ENCODE measurements at places on chromosomes 11 and 22.
A peak's percentile ranks its signal among the peaks of the same experiment; 100 is the strongest.

- no peak for DNase-seq
Observed at GRCh38 chr22:19579880-19580279, 55.7 kb upstream of the CLDN5 start.

DNA sequence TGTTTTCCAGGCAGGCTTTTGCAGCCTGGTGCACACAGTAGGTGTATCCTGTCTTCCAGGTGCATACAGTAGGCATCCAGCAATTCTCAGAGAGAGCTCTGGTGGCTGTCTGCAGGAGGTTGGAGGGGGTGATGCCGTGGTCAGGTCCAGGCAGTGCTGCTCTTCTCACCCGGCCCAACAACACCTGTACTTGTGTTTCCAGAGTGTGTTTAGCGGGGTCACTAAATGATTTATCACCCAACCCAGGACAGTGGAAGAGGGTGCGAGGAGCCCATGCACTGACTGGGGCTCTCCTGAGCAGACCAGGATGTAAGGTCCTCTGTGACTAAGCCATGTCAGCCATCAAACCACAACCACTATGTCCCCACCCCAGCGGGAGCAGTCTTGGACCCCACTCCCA lies 18.6 kb upstream of the FGF3 start:
- no peak for DNase-seq

GRCh38 chr11:38278457-38279141 lies 1680.6 kb upstream of the RAG2 start:
- no peak for DNase-seq

- no peak for DNase-seq
Observed at GRCh38 chr22:50343541-50343935, 411 bp downstream of the PPP6R2 start.

DNA sequence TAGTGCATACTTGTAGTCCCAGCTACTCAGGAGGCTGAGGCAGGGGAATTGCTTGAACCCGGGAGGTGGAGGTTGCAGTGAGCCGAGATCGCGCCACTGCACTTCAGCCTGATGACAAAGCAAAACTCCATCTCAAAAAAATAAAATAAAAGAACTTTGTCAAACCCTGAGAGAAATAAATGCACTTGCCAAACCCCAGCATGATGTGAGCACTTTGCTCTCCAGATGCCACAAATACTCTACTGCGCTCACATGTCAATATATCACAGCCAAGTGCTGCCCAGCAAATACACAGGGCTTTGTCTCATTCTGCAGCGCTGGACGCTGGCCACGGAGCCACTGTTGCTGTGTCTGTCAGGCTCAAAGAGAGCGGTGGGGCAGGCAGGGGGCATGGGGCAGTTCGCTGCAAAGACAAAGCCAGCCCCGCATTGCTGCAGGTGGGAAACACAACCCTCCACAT lies 45.1 kb downstream of the AHNAK start:
- DNase-seq: no peak

DNA sequence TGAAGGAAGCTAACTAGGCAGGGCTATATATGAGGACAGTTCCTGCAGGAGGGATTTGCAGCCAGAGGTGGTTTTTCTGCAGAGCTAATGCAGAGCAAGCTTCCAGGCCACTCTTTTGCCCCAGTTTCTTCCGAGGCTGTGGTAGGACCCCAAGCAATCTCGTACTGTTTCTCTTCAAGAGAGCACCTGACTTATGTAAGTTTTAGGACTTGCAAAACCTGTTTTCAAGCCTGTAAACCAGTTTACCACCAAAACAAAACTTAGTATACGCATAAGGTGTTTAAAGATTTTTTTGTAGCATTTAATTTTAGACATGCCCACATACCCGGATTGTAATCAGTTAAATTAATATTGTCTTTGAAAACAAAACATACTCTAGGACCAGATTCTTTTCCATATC lies 7.7 kb upstream of the APLP2 start:
- DNase-seq: no peak

GRCh38 chr11:58656348-58656747 lies 33.9 kb downstream of the CNTF start:
- no peak for DNase-seq

DNA sequence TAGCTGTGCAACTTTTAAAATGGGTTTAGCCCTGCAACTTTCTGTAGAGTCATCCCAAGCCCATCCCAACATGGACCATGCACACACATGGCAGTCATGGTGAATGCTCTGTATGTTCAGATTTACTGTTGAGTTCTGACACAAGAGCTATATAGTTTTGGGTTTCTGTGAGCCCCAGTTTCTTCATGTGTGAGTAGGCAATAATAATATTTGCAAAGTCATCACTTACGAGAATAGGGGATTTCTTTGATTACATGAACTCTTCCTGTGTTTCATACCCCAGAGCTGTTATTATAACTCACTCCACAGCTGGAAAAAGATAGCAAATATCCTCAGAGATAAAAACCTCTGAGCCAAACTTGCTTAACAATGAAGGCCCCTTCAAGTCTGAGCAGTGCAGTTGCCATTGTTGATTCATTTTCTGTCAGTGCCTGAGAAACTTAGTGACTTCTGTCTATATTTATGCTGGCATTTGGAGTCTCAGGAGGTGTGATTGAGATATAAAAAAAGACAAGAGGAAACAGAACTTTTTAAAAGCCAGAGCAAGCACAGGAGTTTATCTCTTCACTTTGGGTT lies 767.9 kb upstream of the API5 start:
- DNase-seq: no peak

GRCh38 chr11:11622340-11622706 lies 518 bp upstream of the GALNT18 start:
- DNase-seq: no peak

DNA sequence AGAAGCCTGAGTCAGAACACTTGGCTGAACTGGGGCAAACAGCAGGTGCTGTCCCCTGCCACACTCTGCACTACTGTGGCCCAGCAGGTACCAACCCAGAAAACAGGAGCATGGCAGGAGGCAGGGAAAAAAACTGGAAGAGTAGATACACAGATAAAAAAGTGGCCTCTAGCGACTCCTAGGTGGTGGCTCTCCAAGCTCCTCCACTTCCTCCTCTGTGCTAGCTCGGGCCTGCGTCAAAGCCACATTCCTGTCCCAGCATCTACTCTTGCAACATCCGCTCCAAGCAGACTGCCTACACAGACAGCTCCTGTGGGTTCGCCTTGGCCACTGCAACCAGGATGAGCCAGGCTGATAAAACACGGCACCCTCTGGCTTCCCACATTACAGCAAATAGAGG lies 6.9 kb downstream of the OR8B12 start:
- DNase-seq: no peak

- no peak for DNase-seq
Observed at GRCh38 chr11:121367001-121367843, 74.7 kb downstream of the SC5D start.

DNA sequence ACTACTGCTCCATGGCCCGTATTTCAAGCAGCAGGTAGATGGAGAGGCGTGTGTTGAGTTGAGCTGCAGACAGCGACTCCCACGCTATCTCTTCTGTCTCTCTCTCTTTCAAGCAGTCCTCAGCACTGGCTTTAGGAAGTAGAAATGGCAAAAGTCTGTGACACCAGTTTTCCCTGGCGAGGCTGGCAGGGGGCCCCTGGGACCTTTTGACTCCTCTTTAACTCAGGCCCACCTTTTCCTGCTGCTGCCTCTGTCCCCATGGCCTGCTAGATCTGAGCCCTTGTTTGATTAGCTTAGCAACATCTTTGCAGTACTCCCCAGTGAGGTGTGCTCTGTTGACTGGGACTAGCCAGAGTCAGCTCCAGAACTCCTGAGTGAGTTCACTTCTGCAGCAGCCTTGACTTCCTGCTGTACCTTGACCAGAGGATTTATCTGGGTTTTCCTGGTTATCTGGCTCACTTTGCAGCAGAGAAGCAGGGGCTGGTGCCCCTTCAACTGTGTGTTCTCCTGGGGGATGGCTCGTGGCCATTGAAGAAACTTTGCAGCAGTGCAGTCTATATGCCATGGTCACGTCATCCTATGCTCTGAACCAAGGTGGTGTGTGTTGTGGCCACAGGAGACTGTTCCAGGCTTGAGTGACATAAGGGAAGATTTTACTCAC lies 183.9 kb downstream of the DBX1 start:
- DNase-seq: no peak

GRCh38 chr11:43119275-43119970 lies 192.4 kb upstream of the API5 start:
- DNase-seq: no peak

- DNase-seq: peak; percentile 66
Observed at GRCh38 chr22:46791201-46791731, 28.8 kb downstream of the TBC1D22A start.

GRCh38 chr11:67544616-67545242 lies 21.5 kb upstream of the CABP2 start:
- DNase-seq: no peak

GRCh38 chr22:44023404-44024287 lies 456 bp upstream of the PARVB start:
- no peak for DNase-seq

DNA sequence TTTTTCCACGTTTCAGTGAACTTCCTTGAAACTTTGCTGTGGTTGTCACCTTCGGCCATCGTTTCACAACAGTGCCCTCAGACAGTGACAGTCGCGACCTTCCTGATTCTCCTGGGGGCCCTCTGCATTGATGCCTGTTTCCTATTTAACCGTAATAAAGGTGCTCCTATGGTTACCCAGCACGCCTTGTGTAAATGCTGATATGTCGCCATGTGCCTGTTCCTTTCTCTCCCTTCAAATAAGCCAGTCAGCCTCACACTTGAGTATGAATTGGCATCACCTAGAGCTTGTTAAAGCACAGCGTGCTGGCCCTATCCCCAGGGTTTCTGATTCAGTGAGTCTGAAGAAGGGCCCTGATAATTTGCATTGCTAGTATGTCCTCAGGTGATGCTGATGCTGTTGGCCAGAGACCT lies 104.8 kb downstream of the MICAL2 start:
- DNase-seq: no peak

- no peak for DNase-seq
Observed at GRCh38 chr11:86234831-86235461, 9.6 kb upstream of the EED start.

- no peak for DNase-seq
Observed at GRCh38 chr11:134498326-134499139, 86.5 kb upstream of the B3GAT1 start.

- DNase-seq: no peak
Observed at GRCh38 chr11:132405728-132406127, 1035.3 kb downstream of the NTM start.

GRCh38 chr11:74672956-74673692 lies 58.1 kb downstream of the CHRDL2 start:
- DNase-seq: no peak

DNA sequence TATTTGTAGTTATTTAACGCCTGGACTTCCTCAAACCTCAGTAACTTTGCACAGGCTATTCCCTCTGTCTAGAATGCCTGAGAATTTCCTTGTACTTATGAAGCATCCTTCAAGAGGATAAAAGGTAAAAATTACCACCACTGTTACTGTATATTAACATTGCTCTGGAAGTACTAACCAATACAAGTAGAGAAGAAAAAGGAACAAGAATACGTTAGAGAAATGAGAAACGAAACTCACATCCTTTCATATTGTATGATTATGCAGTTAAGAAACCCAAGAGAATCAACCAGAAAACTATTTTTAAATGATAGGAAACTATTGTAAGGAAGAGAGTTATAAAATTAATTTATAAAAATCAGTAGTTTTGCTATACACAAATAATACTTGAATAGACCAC lies 48.2 kb upstream of the OR5P2 start:
- no peak for DNase-seq

DNA sequence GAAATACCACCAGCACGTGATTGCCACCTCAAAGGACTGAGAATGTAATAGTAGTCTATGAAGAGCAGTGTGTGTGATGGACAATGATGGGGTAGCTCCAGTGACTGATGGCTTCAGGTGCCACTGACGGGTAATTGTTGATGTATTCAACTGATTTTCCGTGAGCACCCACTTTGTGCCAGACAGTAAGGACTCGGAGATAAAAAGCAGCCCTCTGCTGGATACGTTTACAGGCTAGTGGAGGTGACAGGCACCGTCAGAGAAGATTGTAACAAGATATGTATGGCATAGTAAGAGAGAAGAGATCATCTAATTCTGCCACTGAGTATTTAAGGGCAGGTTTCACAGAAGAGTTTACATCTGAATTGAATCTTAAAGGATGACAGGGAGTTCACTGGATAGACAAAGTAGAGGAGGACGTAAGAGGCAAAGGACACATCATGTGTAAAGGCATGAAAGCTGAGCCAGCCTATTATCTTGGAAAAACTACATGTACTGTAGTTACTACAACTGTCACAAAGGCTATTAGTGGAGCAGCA lies 1.1 kb upstream of the ENTHD1 start:
- no peak for DNase-seq

All from stimulated activated CD4-positive, alpha-beta T cell treated with anti-CD3 and anti-CD28 coated beads, Interleukin-15, amount 100 ng/mL, for 1 hour (primary cell).